Activated CD4-positive, alpha-beta T cell treated with anti-CD3 and anti-CD28 coated beads, Interleukin-2, amount 10 ng/mL, durations not matched to agents 24 days and 14 days (primary cell): ENCODE measurements at places on chromosomes 2 and 18.

DNA sequence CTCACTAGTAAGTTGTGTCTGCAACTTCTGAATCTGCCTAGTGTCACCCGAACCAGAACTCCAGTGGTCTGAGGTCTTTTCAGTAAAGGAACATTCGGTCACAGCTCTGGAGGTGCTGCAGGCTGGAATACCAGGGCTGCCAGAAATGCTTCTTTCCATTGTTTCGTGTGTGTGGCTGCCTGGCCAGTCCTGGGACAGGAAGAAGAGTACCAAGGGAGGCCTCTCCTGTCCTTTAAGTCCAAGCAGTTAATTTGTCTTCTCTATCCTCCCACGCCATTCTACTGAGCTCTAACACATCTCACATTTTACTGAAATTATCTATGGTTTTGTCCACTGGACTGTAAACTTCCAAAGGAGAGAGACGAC is 196.0 kb downstream of the LNPK start:
- DNase-seq = no peak

DNA sequence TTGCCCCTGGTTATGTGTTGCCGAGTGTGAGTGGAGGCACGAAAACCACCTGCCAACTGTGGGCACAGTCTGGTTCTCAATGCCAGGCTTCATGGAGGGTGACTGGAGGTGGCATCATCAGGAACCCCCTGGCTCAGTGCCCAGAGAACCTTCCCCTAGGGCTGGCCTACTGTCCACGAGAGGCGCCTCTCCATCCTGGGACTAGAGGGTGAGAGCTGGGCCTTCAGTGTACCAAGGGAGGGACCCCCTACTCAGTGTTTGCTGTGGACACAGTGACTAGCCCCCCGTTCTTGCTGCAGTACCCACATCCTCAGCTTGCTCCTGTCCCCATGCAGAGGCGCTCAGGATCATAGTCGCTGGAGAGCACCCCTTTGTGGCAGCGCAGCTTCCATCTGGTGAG is 202.6 kb downstream of the HDAC4 start:
- no peak for DNase-seq

GRCh38 chr2:166125557-166125956 is 2.3 kb downstream of the SCN1A start:
- DNase-seq = no peak

DNA sequence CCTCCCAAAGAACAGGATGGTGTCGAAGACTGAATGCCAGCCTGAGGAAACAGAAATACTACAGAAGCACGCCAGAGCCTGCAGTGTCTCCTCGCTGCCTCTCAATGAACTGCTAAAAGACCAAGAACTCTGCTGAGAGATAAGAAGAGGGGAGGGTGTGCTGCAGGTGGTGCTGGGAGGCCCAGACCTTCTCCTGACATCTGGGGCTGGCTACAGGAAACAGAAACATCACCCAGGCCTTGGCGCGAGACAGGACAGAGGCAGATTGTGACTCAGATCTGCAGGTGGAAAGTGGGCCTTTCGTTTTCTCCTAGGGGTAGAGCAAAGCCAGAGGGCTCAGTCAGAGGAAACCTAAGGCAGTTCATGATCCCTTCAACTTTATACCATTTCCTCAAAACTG is 250.3 kb upstream of the TCF4 start:
- no peak for DNase-seq

- DNase-seq = no peak
These were observed 586.4 kb upstream of the REG3G start for GRCh38 chr2:78439122-78439521.

- no peak for DNase-seq
These were observed 108.0 kb downstream of the ARHGAP15 start for GRCh38 chr2:143237146-143237777.

DNA sequence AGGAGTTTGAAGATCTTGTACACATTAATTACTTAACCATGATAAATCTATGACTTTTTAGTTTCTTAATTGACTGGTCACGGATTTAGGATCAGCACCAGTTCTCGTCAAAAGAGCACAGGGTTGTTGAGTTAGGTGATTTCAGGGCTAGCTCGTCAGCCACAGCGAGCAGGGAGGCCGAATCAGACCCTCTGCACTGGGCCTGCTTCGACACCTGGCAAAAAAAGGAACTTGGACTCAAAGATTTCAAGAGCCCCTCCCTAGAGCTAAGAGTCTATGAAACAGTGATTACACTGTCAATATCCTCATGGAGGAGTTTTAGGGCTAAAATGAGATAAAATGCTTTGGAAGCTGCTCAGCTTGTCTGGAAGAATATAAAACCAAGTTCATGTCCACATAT is 4.6 kb upstream of the SERTAD2 start:
- DNase-seq = no peak

DNA sequence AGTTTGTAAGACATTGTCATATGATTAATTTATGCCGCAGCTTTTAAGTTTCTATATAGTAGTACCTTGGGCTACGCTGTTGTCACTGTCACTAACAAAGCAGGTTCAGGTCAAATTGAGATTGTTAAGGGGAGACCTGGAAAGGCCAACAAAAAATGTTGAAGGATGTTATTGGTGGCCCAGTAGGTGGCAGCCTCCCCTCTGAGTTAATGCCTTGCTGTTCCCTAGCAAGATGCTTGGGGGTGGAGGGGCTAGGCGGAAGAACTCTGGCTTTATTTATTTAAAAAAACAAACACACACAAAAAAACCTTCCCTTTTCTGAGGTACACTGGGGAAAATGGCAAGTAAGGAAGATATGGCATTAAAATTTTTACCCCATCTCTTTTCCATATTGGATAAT is 128.3 kb upstream of the ATP5MC3 start:
- no peak for DNase-seq

DNA sequence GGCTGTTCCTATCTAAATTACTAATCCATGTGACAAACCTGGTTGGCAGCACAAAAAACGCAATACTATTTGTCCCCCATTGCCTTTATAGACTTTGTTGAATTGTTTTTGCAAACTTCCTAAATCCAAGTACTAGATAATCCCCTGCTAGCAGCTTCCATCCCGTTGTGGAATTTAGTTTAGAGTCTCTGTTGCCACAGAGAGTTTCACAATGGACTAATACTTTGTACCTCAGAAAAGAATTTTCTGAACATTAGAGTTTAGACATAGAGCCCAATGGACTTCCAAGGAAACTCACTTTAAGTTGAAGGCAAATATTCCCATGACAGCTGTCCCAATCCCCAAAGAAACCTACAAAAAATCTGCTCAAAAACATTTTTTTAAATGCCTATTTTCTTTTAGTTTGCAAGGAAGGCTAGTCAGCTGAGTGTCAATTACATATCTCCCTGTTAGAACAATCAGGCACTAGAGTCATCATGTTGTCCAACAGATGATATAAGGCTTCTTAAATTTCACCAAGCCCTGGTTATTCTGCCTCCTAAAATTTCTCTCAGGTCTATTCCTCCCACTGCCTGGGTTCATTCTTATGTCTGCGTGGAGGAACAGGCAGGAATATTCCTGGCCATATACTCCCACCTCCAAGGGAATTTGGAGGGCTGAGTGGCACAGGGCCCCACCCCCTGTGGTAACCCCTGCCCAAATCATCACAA is 27.2 kb downstream of the RNF152 start:
- DNase-seq = no peak

- DNase-seq = no peak
These were observed 43.3 kb downstream of the TMEM200C start for GRCh38 chr18:5851998-5852397.

GRCh38 chr18:5709476-5710095 is 165.8 kb upstream of the EPB41L3 start:
- no peak for DNase-seq

- no peak for DNase-seq
These were observed 452.4 kb downstream of the LRATD1 start for GRCh38 chr2:15084826-15085489.

DNA sequence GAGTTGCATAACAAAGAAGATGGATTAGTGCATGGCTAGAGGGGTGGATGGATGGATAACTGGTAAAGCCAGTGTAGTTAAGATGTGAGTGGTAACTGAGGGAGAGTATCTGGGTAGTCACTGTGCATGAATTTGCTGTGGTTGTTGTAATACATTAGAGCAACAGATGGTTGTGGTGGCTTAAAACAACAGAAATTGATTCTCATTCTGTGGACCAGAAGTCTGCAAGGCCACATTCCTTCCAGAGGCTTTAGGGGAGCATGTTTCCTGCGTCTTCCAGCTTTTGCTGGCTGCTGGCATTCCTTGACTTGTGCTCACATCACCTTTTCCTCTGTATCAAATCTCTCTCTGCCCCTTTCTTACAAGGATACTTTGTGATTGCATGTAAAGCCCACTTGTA is 155.4 kb downstream of the ASB1 start:
- no peak for DNase-seq

DNA sequence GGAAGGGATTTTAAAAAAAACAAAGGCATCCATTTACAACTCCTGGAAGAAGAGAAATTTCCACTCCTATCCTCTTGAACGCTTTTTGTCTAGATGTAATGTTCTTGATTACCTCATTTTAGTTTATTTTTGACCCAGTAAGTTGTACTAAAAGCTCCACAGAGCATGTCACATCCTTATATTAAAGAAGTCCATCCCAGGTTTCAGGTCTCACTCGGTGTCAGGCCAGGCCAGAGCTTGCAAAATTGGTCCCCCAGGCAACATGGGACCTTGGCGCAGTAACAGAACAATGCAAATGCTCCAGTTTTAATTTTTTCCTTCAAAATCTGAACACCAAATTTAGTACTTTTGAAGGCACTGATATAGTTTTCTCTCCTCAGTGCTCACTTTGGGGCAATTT is 218.4 kb upstream of the REV1 start:
- DNase-seq = no peak

- DNase-seq = no peak
These were observed 311.6 kb downstream of the IRS1 start for GRCh38 chr2:226488034-226488433.

DNA sequence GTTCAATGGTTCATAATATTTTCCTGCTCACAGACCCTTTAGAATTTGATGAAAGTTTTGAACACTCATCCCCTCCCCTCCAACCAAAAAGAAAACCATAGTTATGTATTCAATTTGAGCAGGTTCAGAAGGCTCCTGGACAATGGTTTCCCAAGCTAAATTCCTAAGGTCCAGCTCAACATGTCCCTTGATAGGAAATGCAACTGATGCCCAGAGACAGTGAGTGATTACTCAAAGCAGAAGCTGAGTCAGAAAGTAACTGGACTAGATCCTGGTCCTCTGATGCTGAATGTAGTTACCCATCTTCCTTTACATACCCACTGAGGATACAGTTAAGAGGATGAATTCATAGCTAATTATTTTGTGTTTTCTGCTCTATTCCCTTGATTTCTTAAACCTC is 218.9 kb upstream of the NCKAP5 start:
- DNase-seq = no peak

- DNase-seq = no peak
These were observed 9.7 kb upstream of the IL1RN start for GRCh38 chr2:113117541-113118262.

- DNase-seq = no peak
These were observed 273.7 kb downstream of the TMX3 start for GRCh38 chr18:68441241-68441640.

- no peak for DNase-seq
These were observed 174.2 kb downstream of the PRPF40A start for GRCh38 chr2:152542995-152543481.

- DNase-seq = no peak
These were observed 61.0 kb downstream of the AQP4 start for GRCh38 chr18:26804519-26804918.

DNA sequence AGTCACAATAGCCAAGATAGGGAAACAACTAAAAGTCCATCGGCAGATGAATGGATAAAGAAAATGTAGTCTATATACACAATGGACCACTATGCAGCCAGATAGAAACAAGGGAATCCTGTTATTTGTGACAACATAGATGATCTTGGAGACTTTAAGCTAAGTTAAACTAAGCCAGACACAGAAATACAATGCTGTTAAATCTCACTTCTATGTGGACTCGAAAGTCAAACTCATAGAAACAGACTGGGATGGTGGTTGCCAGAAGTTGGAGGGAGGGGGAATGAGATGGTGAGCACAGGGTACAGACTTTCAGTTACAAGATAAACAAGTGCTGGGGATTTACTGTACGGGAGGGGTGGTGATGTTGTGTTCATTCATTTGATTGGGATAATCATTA is 5.4 kb upstream of the CNDP1 start:
- DNase-seq = no peak

- peak; percentile 64 for DNase-seq
These were observed 228.3 kb downstream of the LDLRAD4 start for GRCh38 chr18:13446610-13447461.

DNA sequence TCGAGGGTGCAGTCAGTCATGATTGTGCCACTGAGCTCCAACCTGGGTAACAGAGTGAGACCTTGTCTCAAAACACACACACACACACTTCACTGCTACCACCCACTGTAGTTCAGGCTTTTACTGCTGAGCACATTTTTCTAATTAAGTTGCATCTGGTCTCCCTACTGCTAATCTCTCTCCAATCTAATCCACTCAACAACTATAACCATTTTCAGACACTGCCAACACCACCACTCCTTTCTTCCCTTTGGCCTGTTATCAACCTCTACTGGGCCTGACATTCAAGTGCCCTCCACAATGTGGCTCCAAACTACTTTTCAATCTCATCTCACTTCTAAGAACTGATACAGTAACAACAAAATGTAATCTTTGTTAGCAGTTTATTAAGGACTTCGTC is 44.8 kb downstream of the RMP24 start:
- no peak for DNase-seq

DNA sequence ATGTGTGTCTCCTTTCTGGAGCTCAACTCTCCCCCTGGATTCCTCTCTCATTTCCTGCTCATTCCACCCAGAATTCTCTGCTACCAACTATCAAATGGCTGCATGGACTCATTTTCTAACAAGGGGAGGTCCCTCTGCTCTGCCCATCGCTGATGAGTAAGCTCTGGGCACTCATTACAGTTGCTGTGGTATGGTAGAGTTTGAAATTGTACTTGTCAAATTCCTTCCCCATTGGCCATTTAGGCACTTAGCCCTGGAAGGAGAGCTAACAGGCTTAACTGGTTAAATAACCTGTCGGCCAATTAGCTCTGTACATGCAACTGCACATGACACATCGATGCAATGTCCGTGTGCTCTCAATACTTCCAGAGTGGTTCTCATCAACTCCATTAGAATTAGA is 20.4 kb downstream of the COL6A3 start:
- no peak for DNase-seq

DNA sequence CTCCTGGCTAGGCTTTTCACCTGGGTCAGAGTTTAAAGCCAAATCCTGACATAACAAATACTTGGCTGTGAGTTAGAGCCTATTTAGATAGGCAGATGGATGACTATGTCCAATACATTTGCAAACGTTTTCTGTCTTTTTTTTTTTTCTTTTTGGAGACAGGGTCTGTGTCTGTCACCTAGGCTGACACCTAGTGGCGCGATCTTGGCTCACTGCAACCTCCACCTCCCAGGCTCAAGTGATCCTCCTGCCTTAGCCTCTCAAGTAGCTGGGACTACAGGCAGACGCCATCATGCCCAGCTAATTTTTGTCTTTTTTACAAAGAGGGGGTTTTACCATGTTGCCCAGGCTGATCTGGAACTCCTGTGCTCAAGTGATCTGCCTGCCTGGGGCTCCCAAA is 124.8 kb downstream of the DYM start:
- DNase-seq = no peak
